ENCODE measurements at places on chromosomes 1 and 21.

- no peak for DNase-seq
These were observed 44.4 kb downstream of the CACHD1 start for GRCh38 chr1:64514197-64514765.

DNA sequence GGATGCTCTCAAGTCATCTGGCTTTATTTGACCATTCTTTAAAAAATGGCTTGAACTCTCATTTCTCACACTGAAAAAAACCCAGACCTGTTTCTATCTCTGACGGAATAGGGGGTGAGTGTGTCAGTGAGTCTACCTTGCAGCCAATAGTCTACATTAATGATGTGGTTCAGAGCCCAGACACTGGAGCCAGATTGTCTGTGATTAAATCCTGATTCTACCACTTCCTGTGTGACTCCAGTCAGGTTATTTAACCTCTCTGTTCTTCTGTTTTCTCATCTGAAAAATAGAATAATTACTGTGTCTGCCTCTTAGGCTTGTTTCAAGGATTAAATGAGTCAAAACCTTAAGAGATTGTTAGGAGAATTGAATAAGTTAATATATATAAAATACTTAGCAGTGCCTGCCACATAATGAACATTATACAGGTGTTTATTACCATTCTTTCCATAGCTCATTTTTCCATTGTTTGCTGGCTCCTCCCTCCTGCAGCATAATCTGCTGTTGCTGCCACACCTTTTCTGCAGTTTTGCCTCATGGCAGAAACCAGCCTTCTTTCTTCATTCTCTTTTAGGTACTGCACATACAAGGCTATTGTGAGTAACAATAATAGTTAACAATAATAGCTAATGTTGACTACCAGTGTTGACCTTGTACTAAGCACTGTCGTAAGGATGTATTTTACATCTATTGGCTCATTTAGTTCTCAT, 157.6 kb upstream of the IVNS1ABP start:
- no peak for DNase-seq

GRCh38 chr1:39631361-39632322, 7.8 kb downstream of the HEYL start:
- no peak for DNase-seq

- DNase-seq: no peak
These were observed 77.0 kb upstream of the SPATA6 start for GRCh38 chr1:48548985-48549384.

DNA sequence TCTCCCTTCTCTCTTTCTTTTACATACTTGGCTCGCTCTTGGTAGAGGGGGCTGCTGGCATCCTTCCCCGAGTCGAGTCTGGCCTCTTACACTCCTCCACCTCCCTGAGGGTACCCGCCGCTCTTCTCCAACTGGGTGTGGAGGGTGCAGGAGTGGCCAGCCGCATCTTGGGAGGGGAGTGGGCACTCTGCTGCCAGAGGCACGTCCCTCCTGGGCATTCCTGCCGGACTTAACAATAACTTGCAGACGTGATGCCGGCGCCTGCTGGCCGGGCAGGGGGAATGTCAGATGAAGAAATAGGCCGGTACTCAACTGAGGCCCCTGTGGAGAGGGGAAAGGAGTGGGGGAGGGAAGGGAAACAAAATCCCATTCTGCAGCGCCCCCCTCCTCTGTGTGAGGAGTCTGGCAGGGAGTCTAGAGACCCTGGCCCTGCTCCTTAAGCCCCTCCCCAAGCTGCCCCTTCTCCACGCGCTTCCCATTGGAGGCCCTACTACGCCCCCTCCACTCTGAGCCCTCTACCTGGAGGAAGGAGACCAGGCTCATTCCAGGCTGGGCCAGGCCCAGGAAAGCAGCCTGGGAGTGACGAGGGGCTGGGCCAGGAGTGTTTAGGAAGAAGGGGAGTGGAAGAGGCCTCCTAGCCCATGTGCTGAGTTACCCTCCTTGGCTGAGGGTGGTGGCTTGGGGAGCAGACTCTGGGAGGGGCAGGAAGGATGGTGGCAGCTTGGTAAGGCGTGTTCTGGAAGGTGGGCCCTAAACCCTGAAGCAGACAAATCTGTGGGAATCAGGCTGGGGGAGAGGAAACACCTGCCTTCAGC, 1.8 kb downstream of the ATP2B4 start:
- no peak for DNase-seq

- no peak for DNase-seq
These were observed 23.1 kb upstream of the C1orf198 start for GRCh38 chr1:230891413-230891812.

DNA sequence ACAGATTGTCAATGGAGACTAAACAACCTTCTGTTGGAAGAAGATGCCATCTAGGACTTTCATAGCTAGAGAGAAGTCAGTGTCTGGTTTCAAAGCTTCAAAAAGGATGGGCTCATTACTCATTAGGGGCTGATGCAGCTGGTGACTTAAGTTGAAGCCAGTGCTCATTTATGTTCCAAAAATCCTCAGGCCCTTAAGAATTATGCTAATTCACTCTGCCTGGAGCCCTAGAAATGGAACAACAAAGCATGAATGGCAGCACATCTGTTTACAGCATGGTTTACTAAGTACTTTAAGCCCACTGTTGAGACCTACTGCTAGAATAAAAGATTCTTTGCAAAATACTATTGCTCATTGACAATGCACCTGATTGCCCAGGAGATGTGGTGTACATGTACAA, 63.7 kb downstream of the TTC3 start:
- DNase-seq: no peak

DNA sequence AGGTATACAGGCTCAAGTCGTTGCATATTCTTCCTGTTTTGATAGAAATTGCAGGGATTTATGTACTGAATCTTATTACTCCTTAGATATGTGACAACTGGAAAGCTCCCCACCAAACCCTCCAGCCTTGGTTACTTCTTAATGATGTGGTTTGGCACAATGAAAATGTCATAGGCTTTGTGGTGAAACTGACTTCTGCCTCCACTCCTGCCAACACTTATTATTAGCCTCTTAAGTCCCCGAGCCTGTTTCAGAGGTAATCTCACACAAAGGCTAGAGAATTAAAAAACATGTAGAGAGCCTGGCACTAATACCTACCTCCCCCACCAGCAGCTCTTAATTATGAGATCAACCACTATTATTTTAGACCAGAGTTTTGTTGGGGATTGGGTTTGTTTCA, 4.2 kb downstream of the COX20 start:
- no peak for DNase-seq

- no peak for DNase-seq
These were observed 9.4 kb downstream of the EPHA2 start for GRCh38 chr1:16146279-16147155.
